ENCODE measurements at places on chromosomes 6 and 20.

DNA sequence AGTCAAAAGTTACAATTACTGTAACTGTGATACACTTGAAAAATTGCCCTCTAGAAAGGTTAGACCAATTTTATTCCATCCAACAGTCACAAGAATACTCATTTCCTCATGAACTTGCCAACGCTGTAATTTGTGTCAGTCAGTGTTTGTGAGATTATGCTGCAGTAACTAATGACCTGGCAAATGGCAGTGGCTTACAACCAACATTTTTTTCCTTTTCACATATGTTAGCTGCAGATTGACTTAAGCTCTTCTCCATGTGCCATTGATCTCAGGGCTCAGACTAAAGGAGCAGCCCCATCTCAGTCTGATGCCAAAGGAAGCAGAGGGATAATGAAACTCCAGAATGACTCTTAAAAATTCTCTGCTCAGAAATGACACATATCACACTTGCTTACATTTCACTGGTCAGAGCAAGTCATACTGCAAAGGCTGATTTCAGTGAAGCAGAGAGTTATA is 92.3 kb upstream of the ELOVL5 start:
- no peak for DNase-seq

- DNase-seq, result no peak
These were observed 5.7 kb downstream of the BCL2L1 start for GRCh38 chr20:31716818-31717477.

DNA sequence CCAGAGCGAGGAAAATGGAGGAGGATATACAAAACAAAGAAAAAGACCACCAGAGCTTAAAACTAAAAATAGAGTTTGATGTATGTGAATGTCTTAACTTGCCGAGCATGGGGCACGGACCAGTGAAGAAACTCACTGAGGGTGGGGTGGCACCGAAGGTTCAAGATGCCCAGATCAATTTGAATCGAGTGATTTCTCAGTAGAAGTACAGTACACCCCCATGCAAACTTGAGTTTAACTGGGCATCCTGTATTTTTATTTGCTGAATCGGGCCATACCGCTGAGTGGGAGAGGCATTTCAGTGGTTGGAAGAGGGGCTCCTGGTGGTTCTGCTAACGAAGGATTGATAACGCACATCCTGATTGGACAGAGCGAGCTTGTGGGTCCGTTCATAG is 81.7 kb downstream of the ANKRD60 start:
- DNase-seq, result no peak

DNA sequence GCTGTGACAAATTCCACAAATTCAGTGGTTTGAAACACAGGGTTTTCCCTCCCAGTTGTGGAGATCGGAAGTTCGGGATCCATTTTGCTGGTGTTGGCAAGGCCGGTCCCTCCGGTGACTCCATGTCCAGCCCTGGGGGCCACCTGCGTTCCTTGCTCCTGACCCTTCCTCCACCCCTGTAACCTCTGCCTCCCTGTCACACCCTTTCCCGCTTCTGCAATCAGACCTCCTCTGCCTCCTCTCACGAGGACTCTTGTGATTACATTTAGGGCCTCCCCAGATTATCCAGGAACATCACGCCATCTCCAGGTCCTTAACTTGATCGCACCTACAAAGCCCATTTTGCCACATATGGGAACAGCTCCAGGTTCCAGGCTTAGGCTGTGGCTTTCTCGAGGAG is 12.5 kb downstream of the RPS6KA2 start:
- no peak for DNase-seq

DNA sequence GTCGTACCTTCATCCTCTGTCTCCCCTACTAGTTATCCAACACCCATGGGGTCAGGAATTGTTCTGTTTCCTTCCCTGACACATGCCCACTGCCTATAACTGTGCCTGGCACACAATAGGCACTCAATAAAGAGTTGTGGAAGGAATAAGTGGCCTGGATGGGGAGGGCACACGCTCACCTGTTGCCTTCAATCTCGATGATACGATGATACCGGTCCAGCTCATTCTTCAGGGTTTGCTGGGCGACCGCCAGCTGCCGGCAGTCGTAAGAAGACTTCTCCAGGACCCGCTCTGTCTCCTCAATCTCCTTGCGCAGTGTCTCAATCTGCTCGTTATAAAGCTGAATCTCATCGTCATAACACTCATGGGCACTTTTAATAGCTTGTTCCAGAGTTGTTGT is 32.5 kb downstream of the BFSP1 start:
- no peak for DNase-seq

DNA sequence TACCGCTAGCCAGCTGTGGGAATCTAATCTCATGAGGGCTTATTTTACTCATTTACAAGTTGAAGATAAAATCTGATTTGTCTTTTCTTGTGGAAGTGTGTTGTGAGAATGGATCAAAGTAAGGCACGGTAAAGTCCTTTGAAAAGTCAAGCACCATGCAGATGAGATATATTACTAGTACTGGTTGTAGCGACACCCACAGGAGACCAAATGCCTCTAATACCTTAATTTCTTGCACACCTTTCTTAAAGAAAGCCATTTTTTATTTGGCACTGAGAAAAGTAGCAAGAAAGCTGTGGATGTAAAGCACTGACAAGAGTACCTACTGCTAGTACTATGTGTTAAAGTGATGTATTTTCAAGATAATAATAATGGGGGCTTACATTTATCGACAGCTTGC is 191.0 kb upstream of the MMS22L start:
- no peak for DNase-seq

- DNase-seq, result no peak
These were observed 52.7 kb upstream of the TMEM181 start for GRCh38 chr6:158507174-158507573.

- DNase-seq, result no peak
These were observed 21.8 kb downstream of the CTCFL start for GRCh38 chr20:57503035-57503658.

DNA sequence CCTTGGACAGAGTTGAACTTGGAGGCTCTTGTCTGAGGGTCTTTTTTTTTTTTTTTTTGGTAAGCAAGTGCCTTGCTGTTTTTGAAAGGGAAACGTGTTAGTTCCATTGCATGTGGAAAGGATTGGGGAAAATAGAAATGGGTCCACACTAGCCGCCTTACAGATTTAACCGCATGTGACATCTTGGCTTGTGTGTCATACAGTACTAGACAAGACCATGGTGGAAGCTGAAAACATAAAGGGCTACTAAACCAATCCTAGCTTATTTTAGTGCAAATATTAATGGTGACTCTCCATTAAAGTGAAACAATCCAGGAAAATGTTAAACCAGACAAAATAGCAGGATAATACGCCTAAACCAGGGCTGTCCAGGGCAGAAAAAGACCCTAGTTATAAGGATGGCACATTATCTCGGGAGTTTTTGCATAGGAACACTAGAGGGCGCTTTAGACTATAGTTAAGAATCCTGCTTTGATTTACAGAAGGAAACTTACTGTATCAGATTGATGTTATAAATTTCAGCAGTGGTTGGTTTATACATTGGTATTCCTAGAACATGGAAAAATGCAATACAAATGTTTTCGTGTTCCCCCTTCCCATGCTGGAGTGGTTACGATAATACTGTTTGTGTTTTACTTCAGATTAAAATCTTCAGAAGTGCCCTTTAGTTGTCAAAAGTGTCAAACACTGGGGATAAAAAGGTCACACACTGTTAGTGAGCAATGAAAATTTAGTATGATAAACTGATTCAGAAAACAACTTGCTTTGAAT is 59.8 kb upstream of the DEK start:
- no peak for DNase-seq

Measured in activated CD4-positive, CD25-positive, alpha-beta regulatory T cell (primary cell).